ENCODE measurements at places on chromosomes 5 and 9.
A peak's percentile ranks its signal among the peaks of the same experiment; 100 is the strongest.

DNA sequence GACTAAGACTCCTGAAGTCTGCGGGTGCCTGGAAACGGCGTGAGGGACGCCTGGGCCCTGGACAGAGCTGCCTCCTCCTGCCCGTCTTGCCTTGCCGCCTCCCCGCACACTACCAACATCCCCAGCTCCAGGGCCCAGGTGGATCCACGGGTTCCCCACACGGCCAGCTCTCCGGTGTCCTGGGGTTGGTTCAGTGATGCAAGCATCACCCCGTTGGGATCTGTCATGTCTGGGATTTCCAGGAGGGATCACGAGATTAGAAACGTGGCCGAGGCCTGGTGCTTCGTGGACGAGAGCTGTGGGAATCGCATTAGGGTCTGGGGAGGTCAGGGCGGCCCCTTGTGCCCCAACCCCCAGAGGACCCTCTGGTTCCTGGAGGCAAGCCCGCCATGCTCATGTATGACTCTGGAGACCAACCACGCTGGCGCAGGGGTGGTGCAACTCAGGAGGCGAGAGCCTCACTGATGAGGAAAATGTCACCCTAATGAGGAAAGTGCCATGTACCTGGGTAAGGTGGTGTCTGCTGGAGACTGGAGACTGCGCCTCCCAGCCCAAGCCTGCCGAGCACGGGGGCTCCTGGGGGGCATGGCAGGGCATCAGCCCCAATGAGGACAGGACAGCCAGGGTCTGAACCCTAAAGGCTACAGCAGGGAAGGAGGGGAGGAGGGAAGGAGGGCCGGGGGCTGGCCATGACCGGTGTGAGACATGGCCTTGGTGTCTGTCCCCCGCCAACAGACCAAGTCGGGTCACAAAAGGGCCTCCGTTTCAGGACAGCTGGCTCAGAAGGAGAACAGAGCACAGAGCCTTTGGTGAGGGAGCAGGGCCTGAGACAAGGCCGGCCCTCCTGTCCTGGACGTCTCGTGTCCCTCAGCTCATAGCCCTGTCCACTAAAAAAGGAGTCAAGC is 31.9 kb upstream of the SLC6A19 start:
- DNase-seq, result no peak

- no peak for DNase-seq
Measured at GRCh38 chr9:99092643-99093491, 12.0 kb upstream of the TGFBR1 start.

GRCh38 chr9:137189297-137190295 is 1.1 kb downstream of the SSNA1 start:
- no peak for DNase-seq

DNA sequence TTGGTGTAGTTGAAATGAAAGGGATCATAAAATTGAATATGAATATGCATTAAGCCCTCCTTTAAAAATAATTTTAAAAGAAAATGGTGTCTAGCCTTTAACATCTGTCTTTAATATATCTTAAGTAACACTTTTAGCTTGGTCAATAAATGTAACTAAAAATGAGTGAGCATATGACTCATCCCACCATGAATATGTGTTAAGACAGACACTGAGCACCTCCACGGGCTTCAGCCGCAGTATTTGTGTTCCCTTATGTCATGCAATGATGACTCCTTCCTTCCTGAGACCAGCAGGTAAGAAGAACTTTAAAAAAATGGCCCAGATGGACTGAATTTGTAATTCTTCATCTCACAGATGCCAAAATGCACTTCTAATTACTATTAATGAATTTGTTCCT is 563.2 kb downstream of the NR2F1-AS1 start:
- DNase-seq, result peak; percentile 32

DNA sequence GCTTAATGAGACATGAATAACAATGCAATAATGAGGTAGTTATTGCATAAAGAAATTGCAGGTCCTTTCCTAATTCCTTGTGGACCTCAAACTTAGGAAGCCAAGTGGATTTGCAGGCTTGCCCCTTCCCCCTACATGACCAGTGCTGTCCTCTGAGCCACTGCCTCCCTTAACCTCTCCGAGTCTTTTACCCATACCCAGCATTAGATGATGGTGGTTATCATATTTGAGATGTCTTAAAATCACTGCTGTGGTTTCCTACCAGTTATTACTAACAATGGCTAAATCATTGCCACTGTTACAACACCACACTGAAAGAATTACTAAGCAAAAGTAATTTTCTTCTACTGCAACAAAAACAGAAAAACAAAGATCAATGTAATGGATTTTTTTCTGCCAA is 170.8 kb downstream of the EDIL3 start:
- DNase-seq, result no peak

GRCh38 chr5:163915481-163915961 is 410.1 kb downstream of the MAT2B start:
- DNase-seq, result no peak
